ENCODE measurements at places on chromosomes 16 and 17.

DNA sequence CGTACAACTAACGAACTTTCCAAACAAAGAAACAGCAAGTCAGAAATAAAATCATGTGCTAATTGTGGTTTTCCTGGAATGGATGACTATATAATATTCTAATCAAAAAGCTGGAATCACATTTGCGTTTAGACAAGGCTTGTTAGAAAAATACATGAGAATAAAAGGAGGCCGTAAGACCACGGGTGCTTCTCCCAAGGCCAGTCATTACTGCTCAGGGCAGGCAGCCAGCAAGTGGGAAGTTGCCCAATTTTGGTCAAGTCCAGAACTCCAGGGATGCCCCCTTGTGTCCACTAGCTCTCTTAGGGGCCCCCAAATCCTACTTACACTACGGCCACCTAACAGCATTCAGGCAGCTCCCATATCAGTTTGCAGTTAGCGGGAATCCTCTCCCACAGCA, 25.9 kb upstream of the LYRM9 start:
- DNase-seq = no peak

DNA sequence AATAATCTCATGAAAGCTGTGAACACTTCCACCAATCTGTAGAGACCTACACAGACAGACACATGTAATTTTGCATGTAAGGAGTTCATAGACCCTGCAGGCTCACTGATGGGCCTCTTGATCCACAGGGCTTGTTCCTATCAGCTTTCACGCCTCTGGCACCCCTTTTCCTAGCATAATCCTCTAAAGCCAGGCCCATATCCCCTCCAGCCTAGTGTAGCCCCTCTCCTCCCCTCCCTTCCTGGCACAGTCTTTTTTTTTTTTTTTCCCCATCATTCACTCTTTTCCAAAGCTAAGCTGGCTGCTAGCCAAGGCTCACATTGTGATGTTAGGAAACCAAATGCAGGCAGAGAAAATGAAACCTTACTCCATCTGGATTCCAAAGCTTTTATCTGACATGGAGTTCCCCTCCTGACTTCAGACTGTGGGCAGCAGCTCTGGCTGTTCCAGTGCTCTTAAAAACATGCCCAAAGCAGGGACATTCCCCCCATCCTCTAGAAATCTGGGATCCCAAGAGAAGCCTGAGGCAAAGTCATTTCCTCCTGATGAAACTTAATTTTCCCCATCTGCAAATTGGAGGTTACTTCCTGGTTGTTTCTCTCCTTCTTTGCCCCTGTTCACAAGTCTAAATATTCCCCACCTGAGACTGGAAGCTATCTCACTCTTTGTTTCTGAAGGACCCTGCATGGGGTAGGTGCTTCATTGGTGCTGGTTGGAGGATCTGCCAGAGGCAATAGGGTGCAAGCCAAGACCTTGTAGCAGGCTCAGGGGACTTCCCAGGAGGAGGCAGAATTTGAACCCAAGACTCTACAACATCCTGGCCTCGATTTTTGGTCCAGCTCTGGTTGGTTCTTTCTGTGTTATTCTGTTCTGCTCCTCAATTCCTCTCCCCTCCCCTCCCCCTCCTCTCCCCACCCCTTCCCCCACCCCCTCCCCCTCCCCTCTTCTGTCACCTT, 9.9 kb upstream of the CCL5 start:
- no peak for DNase-seq

DNA sequence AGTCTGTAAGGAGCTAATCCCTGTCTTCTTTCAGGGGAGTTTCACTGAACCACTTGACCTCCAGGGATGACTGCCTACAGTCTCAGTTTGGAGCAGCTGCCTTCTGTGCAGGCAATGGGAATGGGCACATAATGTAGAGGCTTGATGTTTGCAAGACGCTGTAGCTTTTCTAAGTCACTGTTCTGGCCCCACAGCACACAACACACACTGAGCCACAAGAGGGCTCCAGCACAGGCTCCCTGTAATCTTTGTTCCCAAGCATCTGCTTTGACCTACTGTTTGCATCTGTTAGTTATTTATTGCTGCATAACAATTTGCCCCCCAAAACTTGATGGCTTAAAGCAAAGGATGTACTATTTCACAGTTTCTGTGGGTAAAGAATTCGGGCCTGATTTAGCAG, 419.0 kb upstream of the ASIC2 start:
- DNase-seq = no peak

GRCh38 chr17:16044487-16044886, 44.9 kb downstream of the TTC19 start:
- no peak for DNase-seq

- no peak for DNase-seq
Observed at GRCh38 chr17:81341516-81342268, 46.6 kb upstream of the SLC38A10 start.

- no peak for DNase-seq
Observed at GRCh38 chr17:12406623-12407215, 259.0 kb upstream of the MYOCD start.

DNA sequence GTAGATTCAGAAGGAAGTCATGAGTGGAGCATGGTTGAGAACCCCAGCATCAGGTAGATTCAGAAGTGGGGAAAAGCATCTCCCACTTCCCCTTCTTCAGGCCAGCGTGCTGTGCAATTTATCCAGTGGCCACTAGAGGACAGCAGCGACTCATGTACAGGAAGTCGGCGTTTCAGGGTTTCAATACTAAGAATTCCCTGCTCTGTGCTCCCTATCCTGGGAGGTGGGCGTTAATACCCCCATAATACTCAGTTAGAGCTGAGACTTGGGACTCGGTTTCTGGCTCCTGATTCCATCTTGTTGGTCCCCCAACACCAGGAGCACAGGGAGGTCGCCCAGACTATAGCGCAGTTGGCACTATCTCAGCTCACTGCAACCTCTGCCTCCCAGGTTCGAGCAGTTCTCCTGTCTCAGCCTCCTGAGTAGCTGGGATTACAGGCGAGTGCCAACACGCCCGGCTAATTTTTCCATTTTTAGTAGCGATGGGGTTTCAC, 75.3 kb upstream of the AMZ2 start:
- DNase-seq = peak; percentile 58

GRCh38 chr16:88940862-88941817, 35.9 kb downstream of the CBFA2T3 start:
- DNase-seq = no peak

- DNase-seq = no peak
Observed at GRCh38 chr17:78991906-78992532, 12.3 kb upstream of the LGALS3BP start.

- no peak for DNase-seq
Observed at GRCh38 chr16:8818504-8819270, 21.0 kb downstream of the PMM2 start.

GRCh38 chr17:69117855-69118784, 23.6 kb downstream of the ABCA6 start:
- no peak for DNase-seq

DNA sequence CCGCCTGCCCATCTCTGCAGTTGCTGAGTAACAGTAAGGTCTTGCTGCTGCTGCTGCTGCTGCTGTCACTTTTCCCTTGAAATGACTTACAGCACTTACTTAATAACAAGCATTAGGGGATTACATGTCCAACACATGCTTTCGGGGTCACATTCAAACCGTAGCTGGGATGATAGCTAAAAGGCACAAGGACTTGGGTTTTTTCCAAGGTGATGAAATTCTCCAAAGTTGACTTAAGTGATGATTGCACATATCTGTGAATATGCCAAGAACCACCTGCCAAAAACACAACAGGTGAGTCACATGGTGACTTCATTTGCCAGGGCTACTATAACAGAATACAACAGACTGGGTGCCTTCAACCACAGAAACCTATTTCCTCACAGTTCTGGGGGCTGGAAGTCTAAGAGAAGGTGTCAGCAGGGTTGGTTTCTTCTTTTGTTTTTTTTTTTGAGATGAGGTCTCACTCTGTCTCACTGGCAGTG, 121.9 kb upstream of the TNRC6C start:
- DNase-seq = no peak

- DNase-seq = no peak
Observed at GRCh38 chr16:1789643-1790045, 3.9 kb downstream of the IGFALS start.

GRCh38 chr17:43552229-43552837, 6.2 kb upstream of the ETV4 start:
- DNase-seq = no peak

- no peak for DNase-seq
Observed at GRCh38 chr17:52294301-52294700, 135.8 kb upstream of the CA10 start.

GRCh38 chr16:80100186-80100585, 440.6 kb upstream of the DYNLRB2 start:
- no peak for DNase-seq

DNA sequence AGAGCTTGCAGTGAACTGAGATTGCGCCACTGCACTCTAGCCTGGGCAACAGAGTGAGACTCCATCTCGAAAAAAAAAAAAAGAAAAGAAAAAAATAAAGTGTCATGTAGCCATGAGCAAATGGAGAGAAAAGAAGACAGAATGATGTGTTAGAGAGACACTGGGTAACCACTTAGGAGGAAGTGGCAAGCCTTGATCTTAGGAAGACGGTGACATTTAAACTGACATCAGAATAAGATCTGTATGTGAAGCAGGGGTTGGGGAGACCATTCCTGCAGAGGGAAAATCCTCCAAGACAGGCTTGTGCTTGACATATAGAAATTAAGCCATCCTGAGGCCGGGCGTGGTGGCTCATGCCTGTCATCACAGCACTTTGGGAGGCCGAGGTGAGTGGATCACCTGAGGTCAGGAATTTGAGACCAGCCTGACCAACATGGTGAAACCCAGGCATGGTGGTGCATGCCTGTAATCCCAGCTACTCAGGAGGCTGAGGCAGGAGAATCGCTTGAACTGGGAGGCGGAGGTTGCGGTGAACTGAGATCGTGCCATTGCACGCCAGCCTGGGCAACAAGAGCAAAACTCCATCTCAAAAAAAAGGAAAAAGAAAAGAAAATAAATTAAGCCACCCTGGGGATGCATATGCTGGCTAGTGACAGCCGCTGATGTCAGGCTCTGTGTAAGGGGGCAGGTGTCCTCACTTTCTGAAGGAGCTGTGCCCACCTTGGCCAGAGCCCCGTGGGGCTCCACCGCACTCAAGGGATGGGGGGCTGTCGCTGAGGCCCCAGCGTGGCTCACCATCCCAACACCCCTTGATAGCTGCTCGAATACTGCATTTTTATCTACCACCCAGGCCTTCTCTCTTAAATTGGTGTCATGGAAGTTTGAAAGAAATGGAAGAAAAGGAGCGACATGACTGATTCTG, 13.1 kb upstream of the CYB5B start:
- DNase-seq = no peak

DNA sequence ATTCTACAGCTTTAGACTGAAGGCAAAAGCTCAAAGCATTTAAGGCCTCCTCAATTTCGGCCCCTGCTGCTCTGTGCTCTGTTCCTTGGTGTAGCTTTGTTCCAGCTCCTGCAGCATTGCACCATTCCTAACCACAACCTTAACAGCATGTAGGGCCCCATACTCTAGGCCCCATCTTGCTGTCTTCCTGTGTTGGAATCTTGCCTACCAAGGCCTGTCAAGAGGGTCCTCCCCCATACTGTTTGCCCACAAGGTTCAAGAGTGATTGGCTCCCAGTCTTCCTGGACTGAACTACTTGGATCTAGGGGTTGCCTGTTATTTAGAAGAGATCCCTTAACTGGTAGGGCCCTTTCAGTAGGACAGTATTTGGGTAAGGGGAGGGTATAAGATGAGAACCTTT, 26.8 kb downstream of the TRPV2 start:
- no peak for DNase-seq

DNA sequence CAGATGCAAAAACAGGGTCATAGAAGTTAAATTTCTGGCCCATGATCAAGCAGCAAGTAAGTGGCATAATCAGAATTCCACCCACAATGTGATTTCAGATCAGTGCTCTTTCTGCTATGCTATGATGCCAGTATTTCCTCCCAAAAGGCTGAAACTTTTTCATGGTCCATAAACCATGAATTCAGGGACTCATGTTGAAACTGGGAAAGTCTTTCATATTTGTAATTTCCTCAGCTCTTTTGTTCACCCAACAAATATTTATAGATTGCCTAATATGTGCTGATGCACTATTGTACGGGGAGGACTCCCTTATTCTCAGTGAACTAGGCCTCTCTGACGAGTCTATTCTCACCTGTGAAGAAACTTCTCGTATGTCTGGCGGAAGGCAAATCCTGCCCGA, 156.3 kb downstream of the MYO1D start:
- no peak for DNase-seq

DNA sequence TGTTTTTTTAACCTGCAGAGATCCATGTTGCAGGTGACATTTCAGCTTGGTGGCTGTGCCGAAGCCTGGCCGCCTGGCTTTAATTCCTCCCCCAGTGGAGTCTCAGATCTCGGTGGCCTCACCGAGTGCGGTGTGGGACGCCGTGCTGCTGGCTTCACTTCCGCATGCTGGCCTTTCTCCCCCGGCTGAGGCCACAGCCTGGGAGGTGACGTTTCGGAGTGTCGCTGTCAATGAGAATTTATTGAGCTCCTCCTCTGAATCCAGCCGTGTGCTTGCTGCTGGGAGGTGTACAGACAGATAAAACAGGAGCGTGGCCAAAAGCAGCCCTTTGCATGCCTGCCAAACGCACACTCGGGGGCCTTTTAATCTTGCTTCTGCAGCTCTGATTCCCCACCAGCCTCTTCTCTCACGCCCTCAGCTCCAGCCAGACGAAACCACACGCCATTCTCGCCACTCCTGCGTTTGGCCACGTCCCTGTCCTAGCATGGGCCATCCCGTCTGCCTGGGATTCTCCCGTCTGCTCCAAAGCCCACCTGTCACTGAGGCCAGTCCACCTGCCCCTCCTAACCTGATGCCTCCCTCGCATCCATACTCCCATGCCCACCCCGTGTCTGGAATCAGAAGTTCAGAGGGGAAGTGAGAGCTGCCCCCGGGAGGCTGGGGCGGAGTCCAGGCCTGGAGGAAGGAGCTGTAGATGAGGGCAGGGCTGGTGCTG, 3.6 kb downstream of the GSE1 start:
- DNase-seq = no peak

DNA sequence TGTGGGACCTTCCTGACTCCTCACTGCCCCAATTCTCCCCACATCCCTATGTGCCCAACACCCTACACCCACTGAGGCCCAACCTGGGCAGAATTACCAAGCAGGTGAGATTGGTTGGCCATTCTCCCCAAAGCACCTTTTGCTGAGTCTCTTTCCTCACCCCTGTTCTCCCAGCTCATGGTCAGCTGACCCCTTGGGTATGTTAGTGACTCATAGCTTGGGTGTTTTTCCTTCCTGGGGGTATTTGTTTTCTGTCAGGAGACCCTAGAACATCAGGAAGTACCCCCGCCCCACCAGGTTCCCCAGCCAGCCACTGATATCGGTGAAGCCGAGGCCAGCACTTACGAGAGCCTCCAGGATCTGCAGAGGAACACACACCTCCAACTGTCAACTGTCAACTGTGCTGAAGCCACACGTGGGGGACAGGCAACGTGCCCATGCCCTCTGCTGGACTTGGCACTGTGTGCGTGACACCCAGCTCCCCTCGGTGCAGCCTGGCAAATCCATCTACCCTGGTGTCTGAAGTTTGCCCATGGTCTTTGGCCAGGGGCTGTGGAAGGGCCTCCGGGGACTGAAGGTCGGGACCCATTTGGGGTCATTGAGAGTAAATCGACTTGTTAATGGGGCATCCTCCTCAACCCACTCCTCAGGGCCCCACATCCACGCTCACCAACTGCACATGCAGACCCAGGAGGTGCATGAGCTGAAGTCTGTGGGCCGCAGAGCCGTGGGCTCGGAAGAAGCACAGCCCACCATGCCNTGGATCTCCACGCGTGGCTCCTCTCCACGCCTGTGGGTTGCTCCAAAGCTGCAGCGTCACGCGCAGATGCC, 53.1 kb downstream of the METRNL start:
- no peak for DNase-seq

GRCh38 chr16:56611281-56611833, 3.0 kb downstream of the MT2A start:
- DNase-seq = no peak

Data from stimulated activated CD8-positive, alpha-beta memory T cell treated with anti-CD3 and anti-CD28 coated beads, Interleukin-4, amount 100 ng/mL, for 4 hours (primary cell).